ENCODE measurements at places on chromosomes 7 and 10.

DNA sequence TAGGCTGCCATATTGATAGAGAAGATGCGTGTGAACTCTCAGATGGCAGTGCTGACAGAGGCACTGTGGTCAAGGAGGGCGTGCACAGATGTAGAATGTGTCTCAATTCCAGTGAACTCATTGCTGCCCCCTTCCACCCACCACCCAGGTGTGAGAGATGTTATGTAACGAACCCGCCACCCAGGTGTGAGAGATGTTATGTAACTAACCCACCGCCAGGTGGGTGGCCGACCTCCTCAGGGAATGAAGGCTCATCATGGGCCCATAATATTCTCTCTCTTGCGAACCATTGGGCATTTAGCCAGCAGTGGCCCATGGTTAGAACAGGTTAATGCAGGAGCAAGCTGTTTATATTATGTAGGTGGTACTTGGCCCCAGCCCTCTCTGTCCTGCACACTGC lies 140.4 kb upstream of the MTPN start:
- DNase-seq = no peak

GRCh38 chr10:50395271-50395670 lies 144.0 kb upstream of the ASAH2 start:
- DNase-seq = peak; percentile 85

DNA sequence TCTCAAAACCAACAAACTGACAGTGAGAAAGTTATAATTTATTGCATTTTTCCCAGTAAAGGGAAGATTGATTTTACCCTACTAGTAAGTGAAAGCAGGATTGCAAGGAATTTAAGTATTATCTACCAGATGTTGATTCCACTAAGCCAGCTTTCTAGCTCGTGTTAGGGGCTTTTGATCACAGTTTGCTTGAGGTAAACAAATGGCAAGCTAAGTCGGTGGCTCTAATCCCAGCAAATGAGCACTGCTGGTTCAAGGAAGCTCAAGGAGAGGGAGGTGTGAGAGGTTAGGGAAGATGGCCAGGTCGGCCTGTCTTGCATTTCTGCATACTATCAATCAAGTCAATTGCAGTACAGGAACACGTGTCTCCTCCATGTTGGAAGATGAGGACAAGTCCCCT lies 448.7 kb upstream of the POM121L12 start:
- no peak for DNase-seq

- peak; percentile 85 for DNase-seq
These were observed 99.8 kb downstream of the KCNMA1 start for GRCh38 chr10:77537720-77538373.

GRCh38 chr10:126042906-126043305 lies 146.5 kb downstream of the FANK1 start:
- no peak for DNase-seq

DNA sequence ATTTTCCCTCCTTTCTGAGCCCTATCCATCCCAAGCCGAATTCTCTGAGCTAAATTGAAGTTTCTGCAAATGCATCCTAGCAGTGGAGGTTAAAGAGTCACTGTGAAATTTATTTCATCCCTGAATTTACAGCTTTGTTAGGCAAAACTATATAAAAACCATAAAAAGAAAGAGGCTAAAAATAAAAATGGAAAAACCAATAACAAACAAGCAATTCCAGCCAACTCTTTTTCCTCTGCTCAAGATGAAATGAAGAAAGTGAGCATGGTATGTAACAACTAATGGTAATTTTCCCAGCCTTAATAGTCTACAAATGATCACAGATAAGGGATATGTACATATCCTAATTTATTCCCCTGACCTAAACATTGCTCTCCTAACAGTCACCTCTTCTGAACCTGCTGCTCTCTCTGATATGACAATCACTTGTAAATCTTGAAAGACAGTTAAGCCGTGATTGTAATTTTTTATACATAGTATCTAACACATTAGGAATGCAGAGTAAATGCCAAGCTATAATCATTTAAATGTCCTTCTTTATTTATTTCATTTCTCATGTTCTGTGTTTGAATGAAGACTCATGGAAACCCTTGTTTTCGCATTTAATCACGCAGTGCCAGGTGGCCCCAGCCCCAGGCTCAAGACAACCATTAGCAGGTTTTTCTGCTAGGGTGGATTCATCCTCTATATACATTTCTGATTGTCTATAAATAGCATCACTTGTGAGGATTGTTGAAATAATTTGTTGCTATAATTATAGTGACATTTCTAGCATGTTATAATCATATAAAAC lies 48.6 kb upstream of the NRP1 start:
- peak; percentile 26 for DNase-seq

GRCh38 chr7:116727432-116728009 lies 55.5 kb downstream of the MET start:
- DNase-seq = no peak

DNA sequence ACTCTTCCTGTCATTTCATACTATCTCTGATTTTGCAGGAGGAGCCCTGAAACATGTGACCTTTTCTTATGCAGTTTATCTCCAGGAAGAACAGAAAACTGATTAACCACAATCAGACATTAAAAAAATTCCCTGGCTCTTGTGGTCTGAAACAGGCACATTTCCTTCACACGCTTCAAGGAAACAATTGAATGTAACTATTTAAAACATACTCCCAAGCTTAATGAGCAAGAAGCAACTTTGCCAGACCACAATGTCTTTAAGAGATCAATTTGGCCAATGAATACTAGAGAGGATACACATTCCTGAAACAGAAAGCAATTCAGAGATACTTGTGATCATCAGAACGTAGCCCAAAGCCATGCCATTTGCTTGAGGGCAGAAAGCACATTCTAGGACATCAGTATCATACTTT lies 65.8 kb downstream of the PIP4K2A start:
- peak; percentile 94 for DNase-seq

DNA sequence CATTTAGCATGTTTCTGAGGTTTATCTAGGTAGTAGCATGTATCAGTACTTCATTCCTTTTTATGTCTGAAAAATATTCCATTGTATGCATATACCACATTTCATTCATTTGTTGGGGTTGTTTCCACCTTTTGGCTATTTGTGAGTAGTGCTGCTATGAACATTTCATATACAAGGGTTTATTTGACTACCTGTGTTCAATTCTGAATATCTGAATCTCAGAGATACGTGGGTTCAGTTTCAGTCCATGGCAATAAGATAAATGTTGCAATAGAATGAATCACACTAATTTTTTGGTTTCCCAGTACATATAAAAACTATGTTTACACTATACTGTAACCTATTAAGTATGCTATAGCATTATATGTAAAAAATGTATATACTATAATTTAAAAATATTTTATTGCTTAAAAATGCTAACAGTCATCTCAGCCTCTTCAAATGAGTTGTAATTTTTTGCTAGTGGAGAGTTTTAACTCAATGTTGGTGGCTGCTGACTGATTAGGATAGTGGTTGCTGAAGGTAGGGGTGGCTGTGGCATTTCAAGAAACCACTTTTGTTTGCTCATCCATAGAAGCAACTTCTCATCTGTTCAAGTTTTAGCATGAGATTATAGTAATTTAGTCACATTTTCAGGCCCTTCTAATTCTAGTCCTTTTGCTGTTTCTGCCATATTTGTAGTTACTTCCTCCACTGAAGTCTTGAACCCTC lies 13.9 kb downstream of the PLEKHA1 start:
- DNase-seq = no peak

DNA sequence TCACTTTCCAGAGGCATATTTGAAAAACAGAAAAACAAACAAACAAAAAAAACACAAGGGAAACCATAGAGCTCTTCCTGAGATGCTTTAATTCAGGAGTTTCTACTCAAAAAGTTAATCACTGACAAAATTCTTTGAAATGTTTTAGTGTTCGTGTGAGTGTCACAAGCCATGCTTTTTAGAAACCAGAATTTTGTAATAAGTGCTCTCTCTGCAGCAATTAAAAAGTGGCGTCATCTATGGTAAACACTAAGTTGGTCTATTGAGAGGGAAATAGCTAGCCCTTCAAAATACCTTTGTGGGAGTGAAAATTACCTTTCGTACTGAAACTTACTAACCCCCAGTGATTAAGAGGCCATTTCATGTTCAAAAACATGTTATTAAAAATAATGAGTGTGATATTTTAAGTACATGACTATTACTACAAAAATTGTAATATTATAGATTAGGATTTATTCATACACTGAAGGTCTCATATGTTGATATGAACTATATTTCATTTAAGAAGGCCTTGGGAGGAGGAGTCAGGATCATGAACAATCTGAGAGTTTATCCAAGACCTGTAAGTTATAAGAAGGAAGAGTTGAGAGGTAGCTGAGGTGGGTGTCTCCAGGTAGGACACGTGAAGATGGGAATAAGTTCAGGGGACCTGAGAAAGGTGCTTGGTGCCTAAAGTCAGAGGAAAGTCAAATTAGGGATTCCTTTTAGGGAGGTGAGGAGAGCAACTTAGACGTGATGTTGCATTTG lies 94.6 kb downstream of the PPP1R9A start:
- no peak for DNase-seq

GRCh38 chr7:117401293-117402002 lies 25.8 kb downstream of the ASZ1 start:
- no peak for DNase-seq

- peak; percentile 32 for DNase-seq
These were observed 975.2 kb downstream of the SORCS1 start for GRCh38 chr10:106189292-106189691.

- DNase-seq = no peak
These were observed 24.6 kb upstream of the WNT2 start for GRCh38 chr7:117347480-117347879.

DNA sequence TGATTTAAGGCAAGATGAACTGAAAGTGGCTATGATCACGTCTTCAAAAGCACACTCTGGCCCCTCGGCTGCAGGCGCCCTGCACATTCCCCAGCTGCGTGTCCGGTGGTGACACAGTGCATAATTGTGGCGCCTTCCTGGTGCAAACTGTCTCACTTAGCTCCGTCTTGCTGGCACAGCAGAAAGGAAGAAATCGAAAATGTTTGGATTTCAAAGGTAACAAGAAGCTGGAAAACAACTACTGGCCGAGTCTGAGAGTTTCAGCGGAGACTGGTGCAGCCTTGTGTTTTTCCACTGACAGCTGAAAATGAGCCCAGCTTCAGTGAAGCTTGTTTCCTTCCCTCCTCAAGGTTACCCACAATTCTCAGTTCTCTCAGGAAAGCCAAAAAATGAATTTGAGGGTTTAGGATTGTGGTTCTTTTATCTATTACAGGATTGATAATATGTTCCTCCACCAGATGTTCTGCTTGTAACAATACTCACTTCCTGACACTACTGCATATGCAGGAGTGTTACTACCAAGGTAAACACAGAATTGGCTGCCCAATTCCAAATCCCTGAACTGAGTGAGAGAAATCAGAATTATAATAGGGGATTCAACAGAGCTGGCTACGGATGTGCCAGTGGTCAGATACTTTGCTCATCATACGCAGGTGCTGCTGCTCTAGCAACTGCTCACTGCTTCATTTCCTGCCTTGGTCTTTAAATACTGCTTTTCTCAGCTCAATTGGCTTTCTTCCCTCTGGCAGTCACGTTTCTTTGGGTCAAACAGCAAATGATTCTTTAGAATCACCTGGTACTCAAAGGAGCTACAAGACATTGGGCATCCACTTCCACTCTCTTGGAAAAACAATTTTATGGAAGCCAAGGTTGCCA lies 63.7 kb downstream of the TRUB1 start:
- DNase-seq = peak; percentile 13

- DNase-seq = no peak
These were observed 1.1 kb downstream of the GGCT start for GRCh38 chr7:30503274-30504212.

DNA sequence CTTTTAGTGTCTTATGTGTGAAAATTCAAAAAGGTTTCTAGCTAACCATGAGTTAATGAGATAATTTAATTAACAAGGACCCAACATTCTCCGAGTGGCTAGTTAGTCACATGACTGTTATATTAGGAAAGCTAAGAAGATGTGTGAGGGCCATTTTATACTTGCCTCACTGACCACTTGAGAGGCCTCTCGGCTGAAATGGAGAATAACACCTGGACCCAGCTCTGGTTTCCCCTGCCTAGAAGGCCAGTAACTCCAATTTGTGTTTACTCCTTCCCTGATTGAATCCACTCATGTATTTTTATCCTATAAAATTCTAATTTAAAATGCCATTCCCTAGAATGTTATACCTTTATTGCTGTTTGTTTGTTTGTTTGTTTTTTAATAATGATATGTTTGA lies 1091.2 kb downstream of the KCNMA1 start:
- no peak for DNase-seq

GRCh38 chr10:78413076-78414055 lies 379.7 kb downstream of the RPS24 start:
- no peak for DNase-seq

DNA sequence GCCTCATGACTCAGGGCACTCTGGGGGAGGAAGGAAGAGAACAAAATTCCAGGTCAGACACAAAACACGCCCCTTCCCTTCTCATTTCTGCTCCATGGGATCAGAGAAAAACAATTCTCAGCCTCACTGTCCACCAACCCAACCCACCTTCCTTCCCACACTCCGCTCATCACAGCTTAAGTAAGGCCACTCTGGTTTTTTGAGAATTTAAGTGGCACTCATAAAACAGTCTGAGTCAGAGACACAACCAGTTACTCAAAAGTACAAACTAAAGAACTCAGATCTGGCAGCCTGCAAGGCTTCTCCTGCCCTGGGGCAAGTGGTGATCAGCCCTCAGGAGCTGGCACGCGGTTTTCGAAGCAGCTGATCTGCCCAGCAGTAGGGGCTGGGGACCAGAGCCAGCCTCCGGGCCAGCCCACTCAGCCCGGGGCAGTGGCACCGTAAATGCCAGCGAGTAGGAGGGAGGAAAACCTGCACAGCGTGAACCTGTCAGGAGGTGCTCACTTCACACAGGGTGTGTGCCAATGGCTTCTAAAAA lies 39.1 kb upstream of the ABLIM1 start:
- no peak for DNase-seq

DNA sequence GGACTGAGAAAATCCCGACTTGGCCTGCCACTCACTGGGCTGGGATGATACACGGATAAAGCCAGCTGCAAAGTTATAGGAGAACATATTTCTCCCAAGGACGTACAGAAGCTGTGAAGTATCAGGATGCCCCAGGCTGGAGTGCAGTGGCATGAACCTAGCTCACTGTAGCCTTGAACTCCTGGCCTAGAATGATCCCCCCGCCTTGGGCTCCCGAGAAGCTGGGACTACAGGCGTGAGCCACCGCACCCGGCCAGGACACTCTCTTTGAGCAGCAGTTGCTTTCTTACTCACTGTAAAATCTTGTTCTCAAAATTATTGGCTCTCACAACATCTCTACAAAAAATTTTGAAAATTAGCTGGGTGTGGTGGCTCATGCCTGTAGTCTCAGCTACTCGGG lies 50.4 kb downstream of the CLEC2L start:
- no peak for DNase-seq
